Mesenteric fat pad (tissue), 1 donor: ENCODE measurements at places on chromosomes 16 and 17.

DNA sequence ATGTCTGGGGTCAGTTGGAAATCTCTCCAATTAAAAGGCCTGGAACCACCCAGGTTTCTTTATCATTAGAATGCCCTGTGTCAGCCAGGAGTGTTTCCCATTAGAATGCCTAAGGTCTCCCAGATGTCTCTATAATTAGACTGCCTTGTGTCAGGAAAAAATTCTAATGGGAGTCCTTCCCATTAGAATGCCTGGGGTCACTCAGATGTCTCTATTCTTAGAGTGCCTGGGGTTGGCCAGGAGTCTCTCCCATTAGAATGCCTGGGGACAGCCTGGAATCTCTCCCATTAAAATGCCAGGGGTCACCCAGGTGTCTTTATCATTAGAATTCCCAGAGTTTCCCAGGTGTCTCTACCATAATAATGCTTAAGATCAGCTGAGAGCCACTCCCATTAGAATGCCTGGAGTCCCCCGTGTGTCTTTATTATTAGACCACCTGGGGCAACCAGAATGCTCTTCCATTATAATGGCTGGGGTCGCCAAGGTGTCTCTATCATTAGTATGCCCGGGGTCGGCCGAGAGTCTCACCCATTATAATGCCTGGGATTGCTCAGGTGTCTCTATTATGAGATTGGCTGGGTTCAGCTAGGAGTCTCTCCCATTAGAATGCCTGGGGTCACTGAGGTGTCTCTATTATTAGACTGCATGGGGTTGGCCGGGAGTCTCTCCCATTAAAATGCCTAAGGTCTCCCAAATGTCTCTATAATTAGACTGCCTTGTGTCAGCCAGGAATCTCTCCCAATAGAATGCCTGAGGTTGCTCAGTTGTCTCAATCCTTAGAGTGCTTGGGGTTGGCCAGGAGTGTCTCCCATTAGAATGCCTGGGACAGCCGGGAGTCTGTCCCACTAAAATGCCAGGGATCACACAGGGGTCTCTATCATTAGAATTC, 2254.6 kb downstream of the TP53TG3F start:
- peak; percentile 57 for DNase-seq

- no peak for DNase-seq
Observed at GRCh38 chr17:69574257-69575197, 160.0 kb downstream of the MAP2K6 start.

DNA sequence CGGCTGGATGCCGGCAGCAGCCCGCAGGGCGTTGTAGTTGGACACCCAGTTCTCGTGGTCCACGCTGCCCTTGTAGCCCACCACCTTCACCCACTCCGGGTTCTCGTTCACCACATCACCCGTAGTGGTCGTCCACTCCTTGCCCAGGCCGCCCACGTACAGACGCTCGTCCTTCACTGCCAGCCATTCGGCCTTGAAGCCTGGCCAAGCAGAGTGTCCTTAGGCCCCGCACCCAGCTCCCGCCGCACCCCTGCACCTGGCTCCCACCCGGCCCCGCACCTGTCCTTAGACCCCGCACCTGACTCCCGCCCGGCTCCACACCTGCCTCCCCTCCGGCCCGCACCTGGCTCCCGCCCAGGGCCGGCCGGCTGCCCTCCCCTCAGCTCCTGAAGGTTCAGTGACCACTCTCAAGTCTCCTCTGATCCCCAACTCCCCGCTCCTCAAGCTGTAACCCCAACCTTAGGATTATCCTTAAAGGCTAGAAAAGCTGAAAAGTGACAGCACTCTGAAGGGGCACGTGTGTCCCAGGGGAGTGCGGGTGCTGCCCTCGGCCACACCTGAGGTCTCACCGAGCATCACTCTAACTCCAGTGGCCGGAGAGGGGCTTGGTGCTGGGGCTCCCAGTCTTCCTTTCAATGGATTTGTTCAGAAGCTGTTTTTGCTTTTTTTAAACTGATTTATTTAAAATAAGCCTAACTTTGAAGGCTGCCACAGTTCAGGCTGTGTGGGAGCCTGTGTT, 14.4 kb downstream of the CANT1 start:
- DNase-seq, result peak; percentile 88

DNA sequence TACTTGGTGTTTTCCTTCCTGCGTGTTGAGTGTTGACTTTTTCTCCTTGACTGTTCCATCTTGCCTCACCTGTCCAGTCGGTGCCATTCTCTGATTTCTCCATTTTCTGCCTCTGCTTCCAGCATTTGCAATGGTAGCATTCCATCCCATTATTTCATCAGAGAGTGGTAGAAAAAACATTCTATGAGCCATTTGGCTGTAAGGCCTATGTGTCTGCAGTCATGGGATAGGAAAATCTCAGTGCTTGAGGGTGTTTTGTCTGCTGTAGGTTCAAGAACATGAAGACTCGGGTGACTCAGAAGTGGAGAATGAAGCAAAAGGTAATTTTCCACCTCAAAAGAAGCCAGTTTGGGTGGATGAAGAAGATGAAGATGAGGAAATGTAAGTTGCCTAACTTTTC, 2.7 kb downstream of the UTP18 start:
- no peak for DNase-seq
